CD4-positive, alpha-beta T cell treated with Interleukin-15 for 4 hours (primary cell): ENCODE measurements at places on chromosomes 4 and X.

- DNase-seq: no peak
These were observed 31.8 kb upstream of the CWH43 start for GRCh38 chr4:48954314-48954713.

GRCh38 chrX:11100281-11101035 is 10.7 kb upstream of the HCCS start:
- no peak for DNase-seq

- DNase-seq: no peak
These were observed 194.7 kb downstream of the DTHD1 start for GRCh38 chr4:36476135-36476534.

DNA sequence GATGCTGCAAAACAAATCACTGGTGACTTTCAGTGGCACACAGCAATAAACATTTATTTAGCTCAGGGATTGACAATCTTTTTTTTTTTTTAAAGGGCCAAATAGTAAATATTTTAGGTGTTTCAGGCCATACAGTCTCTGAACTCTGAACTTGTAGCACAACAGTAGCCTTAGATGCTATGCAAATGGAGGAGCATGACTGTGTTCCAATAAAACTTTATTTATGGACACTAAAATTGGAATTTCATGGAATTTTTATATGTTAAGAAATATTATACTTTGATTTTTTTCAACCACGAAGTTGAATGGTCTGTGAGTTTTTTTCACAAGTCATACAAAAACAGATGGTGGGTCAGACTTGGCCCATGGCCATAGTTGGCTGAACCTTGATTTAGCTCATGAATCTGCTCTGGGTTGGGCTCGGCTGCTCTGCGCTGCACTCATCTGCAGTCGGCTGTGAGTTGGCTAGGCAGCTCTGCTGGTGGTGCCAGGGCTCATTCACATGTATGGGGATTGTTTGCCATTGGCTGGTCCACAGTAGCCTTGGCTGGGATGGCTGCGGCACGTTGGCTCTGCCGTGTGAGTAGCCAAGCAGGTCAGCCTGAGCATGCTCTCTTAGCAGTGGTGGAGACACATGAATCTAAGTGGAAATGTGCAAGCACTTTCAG is 231.7 kb upstream of the PGRMC2 start:
- no peak for DNase-seq

GRCh38 chr4:121277194-121278105 is 103.4 kb downstream of the QRFPR start:
- no peak for DNase-seq
